ENCODE measurements at places on chromosomes 12 and 14.

GRCh38 chr14:90671382-90672234, 144.6 kb downstream of the TTC7B start:
- DNase-seq = peak; percentile 32

GRCh38 chr12:25502118-25502517, 51.0 kb downstream of the LMNTD1 start:
- DNase-seq = no peak

- DNase-seq = no peak
These were observed 2.8 kb upstream of the FRS2 start for GRCh38 chr12:69467366-69467765.

GRCh38 chr12:106345746-106346145, 11.8 kb upstream of the POLR3B start:
- no peak for DNase-seq

DNA sequence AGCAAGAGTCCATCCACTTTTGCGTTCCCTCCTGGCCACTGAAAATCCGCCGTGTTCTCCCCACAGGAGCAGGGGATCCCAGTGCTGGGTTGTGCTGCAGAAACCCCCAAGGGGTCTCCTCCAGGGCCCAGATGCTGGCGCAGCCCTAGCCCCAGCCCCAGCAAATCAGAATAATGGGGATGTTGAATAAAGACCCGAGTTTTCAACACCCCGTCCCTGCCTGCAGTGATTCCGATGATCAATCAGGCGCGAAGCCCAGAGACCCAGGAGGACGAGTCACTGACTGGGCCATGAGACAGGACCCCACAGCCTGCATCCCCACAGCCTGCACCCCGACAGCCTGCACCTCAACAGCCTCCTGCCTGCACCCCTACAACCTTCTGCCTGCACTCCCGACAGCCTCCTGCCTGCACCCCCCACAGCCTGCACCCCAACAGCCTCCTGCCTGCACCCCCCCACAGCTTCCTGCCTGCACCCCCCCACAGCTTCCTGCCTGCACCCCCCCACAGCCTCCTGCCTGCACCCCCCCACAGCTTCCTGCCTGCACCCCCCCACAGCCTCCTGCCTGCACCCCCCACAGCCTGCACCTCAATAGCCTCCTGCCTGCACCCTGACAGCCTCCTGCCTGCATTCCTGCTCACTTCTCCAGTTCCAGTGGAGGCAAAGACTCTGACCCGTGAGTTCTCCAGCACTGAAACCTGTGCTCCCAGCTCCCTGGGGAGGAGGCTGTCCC, 37.2 kb downstream of the TNFAIP2 start:
- DNase-seq = no peak

GRCh38 chr14:88753873-88754272, 38.9 kb downstream of the EML5 start:
- no peak for DNase-seq

DNA sequence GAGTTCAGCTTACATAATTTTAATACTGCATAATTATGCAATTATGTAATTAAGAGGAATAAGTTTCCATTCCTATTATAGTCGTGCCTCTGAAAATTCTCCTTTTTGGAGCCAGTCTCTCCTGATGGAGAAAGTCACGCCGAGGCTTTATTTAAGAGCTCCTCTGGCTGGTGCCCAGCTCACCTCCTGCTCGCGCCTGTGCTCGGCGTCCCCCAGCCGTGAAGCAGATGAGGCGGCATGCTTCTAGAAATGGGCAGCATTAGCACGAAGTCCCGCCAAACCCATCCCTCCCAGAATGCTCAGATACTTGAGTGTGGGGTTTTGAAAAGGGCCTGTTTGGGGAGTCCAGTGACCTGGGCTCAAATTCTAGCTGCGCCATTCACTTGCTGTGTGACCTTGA, 153.0 kb downstream of the PHETA1 start:
- DNase-seq = no peak

DNA sequence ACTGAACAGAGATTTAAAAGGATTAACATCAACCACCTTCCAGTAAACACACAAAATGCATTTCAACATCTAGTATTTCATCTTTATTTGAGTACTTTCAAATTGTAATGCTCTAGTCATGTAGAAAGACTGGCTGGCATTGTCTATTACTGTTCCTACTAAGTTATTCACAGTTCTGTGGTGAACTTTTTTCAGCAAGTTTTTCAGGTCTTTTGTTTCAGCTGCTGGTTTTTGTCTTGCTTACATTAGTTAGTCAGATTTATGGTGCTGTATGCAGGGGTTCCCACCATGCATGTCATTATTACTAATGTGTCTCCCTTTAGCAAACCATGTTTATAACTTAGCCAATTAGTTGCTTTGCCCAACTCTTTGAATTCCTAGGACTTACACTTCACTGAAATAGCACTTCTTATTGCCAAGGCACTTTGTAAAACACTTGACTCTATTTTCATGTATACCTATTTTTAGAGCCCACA, 253.4 kb upstream of the KITLG start:
- no peak for DNase-seq

DNA sequence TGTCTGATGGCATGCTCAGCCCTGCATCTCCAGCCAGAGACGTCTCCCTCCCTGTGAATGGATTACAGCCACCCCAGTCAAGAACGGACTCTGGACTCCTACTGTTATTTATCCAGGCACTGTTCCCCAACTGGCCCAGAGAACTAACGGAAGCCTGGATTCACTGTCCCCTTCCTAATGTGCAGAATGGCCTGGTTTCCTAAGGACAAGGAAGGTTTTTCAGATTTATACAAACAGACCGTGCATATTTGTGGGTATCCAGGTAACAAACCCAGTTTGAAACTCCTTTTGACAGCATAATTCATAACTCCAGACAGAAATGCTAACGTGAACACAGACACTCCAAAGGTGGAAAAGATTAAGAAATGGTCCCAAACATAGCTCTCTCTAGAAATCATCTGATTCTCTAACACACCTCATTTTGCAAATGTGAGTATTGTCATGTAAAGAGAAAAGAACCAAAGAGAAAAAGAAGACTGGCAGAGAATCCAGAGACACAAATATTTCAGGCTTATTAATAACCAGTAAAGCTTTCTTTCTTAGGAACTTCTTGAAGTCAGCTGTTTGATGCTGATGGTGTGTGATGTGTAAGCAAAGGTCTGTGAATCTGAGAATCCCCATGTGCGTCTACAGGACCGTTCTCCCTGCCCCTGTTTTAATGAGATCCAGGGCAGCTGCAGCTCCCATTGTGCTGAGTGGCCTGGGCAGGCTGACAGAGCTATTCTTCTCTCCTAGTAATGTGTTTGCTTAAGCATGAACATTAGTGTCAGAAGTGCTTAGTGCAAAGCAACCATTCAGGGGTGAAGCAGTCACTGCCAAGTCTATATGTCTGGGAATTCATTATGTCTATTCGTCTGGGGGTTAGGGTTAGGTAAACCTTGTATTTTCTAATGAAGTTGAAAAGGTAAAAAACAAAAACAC, 86.8 kb upstream of the HIF1A start:
- DNase-seq = no peak

GRCh38 chr12:30911207-30911606, 15.3 kb upstream of the TSPAN11 start:
- no peak for DNase-seq

- no peak for DNase-seq
These were observed 50.2 kb downstream of the KCNK13 start for GRCh38 chr14:90111895-90112534.
